ENCODE measurements at places on chromosomes 7 and 10.

GRCh38 chr10:227014-227413 is 91.8 kb downstream of the ZMYND11 start:
- no peak for DNase-seq

- no peak for DNase-seq
Observed at GRCh38 chr10:85642421-85643170, 724.0 kb downstream of the GRID1 start.

- DNase-seq = no peak
Observed at GRCh38 chr7:1029637-1030443, 14.5 kb upstream of the GPR146 start.

DNA sequence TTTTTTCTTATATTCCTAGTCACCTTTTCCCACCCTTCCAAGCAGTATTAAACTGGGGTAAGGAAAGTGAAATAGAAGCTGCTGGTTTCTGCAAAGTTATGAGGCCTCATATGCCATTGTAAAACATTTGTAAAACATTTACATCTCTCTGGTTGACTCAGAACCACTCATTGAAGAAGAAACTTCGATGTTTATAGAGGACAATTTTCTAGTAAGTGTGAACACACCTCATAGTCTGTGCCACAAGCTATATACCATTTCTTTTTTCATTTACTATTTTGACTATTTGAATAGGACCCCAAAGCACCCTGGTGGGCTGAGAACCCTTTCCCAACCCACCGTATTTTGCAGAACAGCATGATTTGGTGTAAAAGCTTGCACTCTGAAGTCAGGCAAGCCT is 12.9 kb upstream of the ITGB1 start:
- no peak for DNase-seq

All from NCI-H2081 treated with DMSO at 0.1 percent for 48 hours (cell line).